AG08395 (cell line): ENCODE measurements at places on chromosomes 1 and 21.

GRCh38 chr21:18661842-18662241 is 258.3 kb upstream of the TMPRSS15 start:
- DNase-seq = no peak

DNA sequence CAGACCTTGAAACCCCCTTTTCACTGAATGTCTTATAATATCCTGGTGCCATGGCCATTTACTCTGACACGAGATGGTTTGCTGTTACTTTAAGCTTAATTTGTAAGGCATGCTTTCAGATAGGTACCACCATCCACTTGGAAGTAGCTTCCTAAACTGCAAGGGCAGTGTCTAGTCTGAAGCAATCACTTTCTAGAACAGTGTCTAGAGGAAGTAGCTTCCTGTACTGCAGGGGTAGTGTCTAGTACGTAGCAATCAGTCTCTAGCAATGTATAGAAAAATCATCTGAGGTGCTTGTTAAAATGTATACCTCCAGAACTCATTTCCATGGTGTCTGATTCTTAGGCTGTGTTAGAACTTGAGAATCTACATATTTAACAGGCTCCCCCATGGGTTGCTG is 42.5 kb downstream of the ZBTB40 start:
- no peak for DNase-seq

DNA sequence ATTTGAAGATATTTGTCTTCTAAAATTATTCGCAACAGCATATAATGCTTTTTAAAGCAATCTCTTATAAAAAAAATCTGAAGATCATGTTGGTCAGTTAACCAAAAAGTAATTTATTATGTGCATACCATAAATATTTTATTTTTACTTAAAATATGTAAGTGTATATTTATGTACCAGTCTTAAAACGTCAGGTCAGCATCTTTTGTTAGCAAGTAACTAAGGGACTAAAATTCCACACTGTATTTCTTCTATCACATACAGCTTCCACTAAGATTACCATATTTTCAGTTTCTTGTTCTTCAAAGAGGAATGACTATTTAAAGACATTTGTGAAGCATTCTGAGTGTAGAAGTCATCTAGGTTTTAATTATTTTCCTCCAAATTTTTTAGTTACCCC is 19.6 kb downstream of the NEGR1 start:
- no peak for DNase-seq

DNA sequence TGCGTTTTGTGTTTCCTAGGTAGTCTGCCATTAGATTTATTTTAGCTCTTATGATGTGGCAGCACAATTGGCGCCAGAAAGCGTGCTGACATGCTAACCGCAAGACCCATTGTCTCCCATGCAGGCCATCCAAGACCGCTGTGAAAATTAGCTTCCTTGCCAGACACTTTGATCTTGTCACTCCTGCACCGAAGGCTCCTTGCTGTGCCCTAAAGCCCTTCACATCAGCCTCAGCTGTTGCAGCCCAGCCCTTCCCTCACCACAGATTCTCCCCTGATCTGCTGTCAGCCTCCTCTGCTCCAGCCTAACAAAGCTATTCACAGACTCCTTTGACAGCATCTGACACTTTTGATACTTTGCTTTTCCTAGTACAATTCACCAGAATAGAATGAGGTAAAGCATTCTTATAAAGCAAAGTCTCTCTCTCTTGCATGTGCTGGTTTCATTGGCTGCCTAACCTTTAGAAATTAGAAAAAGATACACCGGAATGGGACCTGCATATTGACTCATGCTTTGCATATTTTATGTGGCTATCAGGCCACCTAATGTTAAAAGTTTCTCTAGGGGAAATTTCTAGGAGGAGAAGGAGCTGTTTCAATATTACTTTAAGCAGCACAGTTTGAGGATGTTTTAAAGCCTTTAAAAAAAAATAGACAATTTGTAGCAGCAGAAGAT is 280.3 kb upstream of the FMN2 start:
- DNase-seq = no peak

DNA sequence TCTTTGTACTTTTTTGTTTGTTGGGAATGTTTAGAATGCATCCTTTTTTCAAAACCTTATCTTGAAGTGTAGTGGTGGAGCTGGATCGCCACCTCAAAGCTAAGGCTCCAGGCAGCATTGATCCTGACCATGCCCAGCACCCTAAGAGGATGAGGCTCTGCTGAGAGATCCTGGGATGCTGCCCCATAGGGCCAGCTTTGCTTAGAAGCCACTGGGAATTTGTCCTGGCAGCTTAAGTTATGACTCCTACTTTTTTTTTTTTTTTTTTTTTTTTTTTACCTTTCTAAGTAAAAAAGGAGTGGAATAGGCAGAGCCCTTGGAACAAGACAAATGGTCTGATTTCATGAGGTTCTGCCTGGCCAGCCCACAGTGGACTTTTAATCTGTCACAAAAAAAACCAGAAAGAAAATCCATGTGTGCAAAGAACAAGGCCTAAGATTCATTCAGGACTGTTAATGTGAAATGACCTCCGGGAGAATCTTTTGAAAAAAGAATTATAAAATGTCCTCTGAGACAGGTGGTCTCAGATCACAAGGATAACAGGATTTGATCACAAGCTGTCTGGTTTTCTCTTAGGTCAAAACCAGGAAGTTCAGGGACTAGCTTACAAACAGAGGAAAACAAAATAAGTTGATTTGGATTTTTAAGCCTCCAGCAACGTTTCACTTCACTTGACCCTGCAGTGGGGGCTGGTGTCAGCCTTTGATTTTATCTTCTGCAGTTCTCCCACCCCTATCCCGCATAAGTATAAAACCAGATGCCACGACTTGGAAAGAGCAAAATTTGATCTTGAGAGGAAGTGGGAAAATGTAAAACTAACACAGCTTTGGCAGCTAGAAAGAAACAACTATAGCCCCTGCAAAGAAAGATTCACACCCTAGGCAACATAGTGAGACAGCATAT is 25.9 kb upstream of the RAP1A start:
- peak; percentile 17 for DNase-seq

DNA sequence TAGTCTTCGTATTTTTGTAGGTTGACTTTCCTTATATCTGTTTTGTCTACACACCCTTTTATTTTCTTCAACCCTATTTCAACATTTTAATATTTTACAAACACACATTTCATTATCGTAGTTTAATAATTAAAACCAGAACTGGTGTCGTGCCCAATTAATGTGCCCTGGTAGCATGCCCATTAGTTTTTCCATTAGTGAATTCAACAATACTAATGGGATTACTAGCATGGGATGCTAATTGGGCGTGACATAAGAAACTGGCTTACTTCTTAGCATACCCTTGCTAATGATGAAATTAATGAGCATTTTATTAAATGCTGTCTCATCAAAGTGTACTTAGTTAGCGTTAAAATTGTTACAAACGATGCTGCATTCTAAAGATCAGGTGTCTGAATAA is 332.7 kb downstream of the USH2A start:
- no peak for DNase-seq

DNA sequence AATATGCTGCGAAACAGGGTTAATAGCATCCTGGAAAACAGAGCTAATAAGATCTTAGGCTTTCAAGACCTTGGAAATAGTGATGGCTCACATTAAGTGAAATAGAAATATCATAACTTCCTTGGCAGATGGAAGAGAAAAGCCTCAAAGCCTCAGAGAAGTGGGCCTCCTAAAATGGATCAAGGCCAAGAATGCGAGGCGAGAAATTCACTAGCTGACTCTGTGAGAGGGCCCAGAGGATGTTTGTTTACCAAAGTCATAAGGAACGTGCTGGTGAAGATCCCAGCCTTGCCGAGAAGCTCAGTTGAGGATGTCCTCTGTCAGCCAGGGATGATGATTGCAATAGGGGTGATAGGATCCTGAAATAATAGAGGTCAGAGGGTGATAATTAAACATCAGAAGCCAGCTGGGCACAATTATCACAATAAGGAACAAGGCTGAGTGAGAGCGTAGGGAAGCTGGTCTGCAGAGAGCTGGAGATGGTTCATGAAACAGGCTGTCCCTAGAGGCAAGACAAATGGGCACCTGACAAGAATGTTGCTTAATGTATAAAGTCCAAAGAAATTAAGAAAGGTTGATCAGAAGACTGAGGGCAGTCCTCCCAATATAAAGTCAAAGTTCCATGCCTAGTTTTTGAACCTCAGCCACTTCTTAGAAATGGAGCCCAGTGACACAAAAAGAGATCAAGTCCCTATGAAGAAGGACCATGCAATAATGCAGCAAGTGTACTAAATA is 101.7 kb upstream of the COG2 start:
- no peak for DNase-seq

GRCh38 chr1:184826001-184826400 is 71.3 kb upstream of the EDEM3 start:
- no peak for DNase-seq

- no peak for DNase-seq
Measured at GRCh38 chr1:66375125-66375524, 158.8 kb upstream of the SGIP1 start.

GRCh38 chr1:206828061-206828460 is 37.4 kb upstream of the IL20 start:
- no peak for DNase-seq

- DNase-seq = no peak
Measured at GRCh38 chr1:18294437-18295176, 186.1 kb upstream of the KLHDC7A start.

DNA sequence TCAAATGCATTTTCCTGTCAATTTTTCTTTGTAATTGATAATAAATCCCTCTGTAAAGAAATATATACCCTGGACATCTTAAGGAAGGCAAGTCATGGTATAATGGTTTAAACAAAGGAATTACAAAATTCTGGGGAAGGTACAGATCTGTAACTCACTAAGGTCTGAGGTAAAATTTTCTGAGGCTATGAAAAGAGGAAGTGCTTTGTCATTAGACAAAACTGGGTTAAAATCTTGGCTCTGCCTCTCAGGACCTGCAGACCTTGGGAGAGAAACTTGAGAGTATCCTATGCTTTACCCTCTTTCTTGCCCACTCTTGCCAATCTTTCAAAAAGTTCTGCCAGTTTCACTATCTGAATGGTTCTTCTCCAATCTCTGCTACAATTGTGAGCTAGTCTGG is 26.8 kb upstream of the BEND5 start:
- no peak for DNase-seq

DNA sequence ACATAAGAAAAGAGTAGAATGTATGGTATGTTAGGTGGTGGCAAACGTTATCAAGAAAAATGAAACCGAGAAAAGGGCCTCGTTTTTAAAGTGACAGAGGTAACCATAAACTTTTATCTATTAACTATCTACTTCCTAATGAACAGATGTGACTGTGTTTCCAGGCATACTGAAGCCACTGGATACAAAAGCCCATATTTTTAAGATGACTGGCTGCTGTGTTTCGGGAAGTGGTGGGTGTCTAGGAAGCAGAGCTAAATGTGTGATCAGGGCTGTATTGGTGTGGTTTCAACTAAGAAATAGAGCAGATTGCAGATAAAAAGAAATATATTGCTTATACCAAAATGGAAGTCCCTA is 71.8 kb downstream of the CHRM3 start:
- DNase-seq = no peak

GRCh38 chr1:160040476-160040875 is 8.7 kb upstream of the PIGM start:
- DNase-seq = no peak

DNA sequence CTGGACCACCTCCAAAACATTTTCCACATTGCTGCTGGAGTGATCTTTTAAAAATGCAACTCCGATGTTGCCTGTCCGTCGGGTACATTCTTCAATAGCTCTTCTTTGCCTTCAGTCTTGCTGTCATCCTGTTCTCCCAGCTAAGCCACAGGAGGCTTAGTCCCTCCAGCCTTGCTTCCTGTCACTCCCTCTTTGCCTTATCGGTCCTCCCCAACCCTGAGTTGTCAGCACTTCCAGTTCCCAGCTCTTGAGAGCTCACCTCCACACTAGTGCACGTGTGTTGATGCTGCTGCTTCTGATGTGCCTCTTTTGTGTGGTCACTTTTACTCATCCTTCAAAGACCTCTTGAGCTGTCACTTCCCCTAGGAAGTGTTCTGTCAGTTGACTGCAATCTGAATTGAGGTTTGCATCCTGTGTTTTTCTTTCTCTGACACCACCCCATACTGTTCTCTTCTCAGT is 15.3 kb downstream of the UCK2 start:
- peak; percentile 40 for DNase-seq

- DNase-seq = no peak
Measured at GRCh38 chr1:232381394-232382100, 248.4 kb downstream of the SIPA1L2 start.

- DNase-seq = no peak
Measured at GRCh38 chr1:75745276-75745675, 20.8 kb downstream of the ACADM start.

- DNase-seq = no peak
Measured at GRCh38 chr1:91053630-91054029, 31.8 kb upstream of the ZNF644 start.

DNA sequence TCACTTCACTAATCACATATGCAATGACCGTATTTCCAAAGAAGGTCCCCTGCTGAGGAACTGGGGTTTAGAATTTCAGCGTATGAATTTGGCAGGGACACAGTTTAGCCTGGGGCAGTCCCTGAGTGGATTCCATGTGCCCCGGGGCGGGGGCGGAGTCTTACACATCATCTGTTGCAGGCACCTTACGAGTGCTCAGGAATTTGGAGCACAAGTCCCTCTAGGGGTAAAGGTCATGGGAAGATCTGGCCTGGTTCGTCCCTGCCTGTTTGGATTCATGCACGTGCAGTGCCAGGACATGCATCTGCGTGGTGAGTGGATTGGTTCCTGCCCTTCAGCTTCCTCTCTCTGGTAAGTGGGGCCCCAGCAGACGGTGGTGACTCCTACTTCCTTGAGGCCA is 208.3 kb upstream of the C1orf174 start:
- no peak for DNase-seq

DNA sequence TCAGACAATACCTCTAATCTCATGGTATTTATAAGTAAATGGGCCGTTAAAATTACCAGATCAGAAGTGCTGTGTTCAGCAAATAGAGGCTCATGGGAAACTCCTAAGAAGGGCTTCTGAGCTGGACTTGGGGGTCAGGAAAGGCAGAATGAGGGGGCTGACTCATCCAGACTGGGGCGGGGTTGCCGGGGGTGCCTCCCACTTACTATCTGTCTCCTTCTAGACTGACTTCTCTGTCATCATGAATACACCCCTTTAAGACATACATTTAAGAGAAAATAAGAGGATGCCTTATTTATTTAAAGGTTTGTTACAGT is 96.0 kb upstream of the ERRFI1 start:
- no peak for DNase-seq
